ENCODE measurements at places on chromosomes 11 and 22.

GRCh38 chr11:640021-640706 lies 3.1 kb downstream of the DRD4 start:
- DNase-seq, result no peak

GRCh38 chr11:109197656-109198055 lies 224.3 kb upstream of the C11orf87 start:
- no peak for DNase-seq

DNA sequence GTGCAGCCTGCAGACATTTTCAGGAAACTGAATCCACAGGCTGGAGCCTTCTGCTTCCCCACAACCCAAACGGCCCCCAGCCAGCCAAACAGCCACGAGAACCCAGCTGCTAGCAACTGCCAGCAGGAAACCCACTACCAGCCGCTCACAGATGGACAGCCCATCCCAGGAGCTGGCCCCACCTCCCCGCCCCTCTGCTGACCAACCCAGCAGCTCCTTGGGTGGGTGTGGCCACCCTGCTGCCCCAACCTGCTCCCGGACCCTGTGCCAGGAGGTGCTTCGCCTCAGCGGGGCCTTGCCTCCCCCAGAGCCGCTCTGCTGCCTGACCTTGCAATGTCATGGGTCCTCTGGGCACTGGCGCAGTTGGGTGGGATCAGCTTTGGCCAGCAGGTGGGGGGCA lies 8.2 kb upstream of the CCDC188 start:
- DNase-seq, result no peak

- no peak for DNase-seq
Observed at GRCh38 chr11:73965764-73966121, 14.9 kb downstream of the DNAJB13 start.

DNA sequence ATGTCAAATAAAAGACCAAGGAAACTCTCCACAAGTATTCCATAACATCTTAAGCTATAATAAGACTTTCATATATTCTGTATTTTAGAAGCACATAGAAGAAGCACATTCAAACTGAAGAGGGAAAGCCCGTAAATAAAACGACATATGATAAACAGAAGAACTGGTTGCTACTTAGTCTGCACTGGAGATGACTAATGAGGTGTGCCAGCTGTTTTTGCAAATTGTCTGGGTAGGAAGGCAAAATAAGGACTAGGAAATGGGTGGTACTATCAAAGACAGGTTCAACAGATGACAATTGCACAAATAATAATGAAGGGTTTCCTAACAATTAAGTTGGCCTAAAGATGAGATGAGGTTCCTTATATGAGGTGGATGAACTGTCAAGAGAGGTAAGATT lies 593.2 kb upstream of the CCDC179 start:
- no peak for DNase-seq

DNA sequence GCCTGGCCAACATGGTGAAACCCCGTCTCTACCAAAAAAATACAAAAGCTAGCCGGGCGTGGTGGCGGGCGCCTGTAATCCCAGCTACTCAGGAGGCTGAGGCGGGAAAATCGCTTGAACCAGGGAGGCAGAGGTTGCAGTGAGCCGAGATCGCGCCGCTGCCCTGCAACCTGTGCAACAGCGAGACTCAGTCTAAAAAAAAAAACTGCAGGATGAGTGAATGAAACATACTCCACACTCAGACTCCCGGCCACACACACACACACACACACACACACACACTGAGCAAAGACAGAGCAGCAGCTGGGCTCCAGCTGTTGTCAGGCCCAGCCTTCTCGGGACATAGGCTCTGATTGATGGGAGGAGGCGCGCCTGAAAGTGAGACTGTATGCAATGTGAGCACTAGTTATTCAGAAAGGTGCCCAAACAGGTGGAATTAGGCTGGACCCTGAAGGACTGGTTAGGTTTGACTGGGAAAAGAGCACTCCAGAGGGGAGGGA lies 1.5 kb upstream of the PLEKHA7 start:
- DNase-seq, result no peak

GRCh38 chr11:57772562-57772961 lies 11.0 kb downstream of the CTNND1 start:
- no peak for DNase-seq

- DNase-seq, result no peak
Observed at GRCh38 chr11:23751280-23751679, 745.6 kb upstream of the LUZP2 start.

DNA sequence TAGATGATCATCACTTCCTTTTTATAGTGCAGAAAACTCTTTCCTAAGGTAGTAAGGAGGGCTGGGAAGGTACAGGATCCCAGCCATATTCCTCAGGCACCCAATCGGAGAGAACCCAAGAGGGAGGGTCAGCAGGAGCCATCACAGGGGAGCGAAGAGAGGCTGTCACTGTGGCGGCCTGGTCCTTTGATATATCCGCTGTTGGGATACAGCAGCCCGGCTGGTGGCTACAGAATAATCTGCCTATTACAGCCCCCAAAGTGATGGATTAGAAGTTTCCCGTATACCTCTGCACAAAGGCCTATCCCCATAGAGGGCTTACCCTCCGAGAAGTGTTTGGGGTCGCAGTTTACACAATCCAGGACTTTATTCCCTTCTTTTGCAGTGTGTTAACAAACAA lies 48.5 kb downstream of the OR4D9 start:
- no peak for DNase-seq

- no peak for DNase-seq
Observed at GRCh38 chr22:49155039-49155769, 672.5 kb downstream of the BRD1 start.

DNA sequence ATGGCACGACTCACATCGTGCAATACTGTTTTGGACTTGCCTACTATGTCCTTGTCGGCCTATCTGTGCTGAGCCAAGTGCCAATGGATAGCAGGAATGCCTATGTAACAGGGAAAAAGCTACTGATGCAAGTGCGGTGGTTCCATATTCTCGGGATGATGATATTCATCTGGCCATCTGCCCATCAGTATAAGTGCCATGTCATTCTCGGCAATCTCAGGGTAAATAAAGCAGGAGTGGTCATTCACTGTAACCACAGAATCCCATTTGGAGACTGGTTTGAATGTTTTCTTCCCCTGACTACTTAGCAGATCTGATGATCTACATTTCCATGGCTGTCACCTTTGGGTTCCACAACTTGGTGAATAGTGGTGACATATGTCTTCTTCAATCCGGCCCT lies 20.1 kb downstream of the OOSP3 start:
- no peak for DNase-seq

DNA sequence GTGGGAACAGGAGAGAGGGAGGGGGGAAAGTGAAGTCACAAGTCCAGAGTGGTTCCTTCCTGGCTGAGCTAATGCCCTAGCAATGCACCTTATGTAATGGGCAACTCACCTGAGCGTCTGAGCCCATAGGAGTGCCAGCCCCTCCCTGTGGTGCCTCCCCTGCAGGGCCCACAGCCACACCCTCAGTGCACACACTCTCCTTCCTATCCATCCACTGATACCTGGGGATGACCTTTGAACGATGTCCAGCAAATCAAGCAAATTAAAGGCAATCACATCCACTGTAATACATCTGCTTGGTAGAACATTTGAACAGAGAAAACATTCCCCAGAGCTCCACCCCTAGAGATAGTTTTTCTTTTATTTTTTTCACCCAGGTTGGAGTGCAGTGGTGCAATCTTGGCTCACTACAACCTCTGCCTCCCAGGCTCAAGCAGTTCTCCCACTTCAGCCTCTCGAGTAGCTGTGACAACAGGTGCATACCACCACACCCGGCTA lies 19.6 kb upstream of the MICAL2 start:
- DNase-seq, result no peak

DNA sequence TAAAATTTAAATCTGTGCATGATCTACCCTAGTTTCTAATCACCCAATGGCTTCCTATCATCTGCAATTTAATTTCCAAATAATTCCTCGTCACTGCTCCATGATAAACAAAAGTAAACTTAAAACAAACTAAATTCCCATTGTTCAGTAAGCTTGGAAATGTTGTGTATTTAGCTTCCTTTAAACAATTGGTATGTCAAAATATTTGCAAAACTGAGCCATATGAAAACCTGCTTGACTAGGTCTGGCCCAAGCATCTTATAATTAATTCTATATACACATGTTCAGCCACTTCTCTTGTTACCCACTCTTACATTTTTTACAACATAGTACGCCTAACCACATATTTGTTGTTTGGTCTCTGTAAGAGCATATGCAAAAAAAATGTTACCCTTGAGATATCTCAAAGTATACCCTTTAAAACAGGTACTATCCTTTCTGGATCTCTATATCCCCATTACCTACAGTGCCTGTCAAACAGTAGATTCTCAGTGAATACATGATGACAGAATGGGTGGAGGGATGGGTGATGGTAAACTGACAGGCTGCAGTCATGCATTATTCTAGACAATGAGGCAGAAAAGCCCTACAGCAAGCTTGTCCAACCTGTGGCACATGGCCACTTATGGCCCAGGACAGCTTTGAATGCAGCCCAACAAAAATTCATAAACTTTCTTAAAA lies 1277.9 kb upstream of the TENM4 start:
- DNase-seq, result no peak

DNA sequence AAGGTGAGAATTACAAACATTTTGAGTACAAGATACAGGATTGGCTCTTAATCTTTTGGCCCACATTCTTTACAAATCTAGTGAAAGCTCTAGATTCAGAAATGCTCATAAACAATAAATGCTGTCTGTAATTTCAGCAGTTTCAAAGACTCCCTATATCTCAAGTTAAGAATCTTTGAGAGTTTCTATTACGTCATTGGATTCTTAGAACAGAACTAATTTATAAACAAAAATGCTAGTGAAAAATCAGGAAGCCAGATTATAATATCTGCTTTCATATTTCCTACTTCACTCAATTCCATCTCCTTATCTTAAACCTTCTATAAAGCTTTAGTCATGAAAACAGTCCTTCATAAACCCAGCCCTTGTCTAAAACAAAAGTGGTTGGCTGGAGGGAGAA lies 32.1 kb downstream of the CTSC start:
- no peak for DNase-seq

DNA sequence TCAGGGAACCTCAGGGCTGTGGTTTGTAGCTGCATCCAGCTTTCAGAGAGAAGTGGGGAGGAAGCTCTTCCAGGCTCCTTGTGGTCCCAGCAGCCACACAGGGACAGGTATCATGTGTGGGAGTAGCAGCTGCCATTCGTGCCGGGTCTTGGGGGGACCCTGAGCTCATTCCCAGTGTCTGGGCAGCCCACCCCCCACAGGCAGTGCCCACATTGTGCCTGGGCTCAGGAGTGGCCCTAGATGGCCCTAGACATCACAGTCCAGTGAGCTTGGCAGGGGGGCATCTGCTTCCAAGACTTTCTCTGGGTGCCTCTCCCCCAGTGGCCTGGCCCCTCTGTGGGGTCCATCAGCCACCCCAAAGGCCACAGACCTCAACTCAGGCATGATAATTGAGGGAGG lies 619.7 kb downstream of the BRD1 start:
- DNase-seq, result no peak

- no peak for DNase-seq
Observed at GRCh38 chr11:122304306-122304705, 188.3 kb upstream of the BLID start.

- DNase-seq, result no peak
Observed at GRCh38 chr11:62897311-62897710, 16.6 kb downstream of the SLC3A2 start.

GRCh38 chr11:2577991-2578928 lies 121.5 kb downstream of the KCNQ1OT1 start:
- no peak for DNase-seq

GRCh38 chr11:17013548-17014320 lies 480 bp downstream of the PLEKHA7 start:
- peak; percentile 9 for DNase-seq

DNA sequence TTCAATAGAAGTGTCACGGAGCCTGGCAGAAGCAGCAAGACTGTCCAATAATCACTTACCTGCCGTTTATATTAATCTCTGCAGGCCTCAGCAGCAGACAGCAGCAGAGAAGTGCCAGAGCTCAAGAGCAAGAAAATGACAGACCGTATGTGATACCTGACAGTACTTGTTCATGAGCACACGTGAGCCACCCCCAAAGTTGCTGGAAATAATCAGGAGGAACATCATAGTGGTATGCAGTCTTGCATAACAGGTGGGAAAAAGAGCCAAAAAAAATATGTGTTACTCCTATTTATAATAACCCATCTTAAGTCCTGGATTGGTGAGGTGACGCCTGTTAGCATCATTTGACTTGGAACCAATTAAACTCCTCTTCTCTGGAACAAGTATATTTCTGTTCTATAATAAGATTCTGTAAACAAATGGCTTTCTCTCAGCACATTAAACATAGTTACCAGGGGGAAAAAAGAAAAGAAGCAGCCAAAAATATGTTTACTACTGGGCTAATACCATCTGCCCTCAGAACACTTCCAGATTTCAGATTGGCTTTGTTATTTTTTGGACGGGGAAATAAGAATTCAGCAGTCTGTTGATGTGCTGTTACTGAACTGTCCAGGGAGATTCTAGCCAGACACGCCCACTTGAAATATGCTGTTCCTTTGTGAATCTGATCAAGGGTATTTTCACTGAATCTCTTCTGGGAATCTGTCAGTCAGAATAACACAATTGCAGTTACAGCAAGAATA lies 7.9 kb upstream of the SLN start:
- DNase-seq, result no peak

GRCh38 chr22:46763051-46763705 lies 728 bp downstream of the TBC1D22A start:
- DNase-seq, result no peak

DNA sequence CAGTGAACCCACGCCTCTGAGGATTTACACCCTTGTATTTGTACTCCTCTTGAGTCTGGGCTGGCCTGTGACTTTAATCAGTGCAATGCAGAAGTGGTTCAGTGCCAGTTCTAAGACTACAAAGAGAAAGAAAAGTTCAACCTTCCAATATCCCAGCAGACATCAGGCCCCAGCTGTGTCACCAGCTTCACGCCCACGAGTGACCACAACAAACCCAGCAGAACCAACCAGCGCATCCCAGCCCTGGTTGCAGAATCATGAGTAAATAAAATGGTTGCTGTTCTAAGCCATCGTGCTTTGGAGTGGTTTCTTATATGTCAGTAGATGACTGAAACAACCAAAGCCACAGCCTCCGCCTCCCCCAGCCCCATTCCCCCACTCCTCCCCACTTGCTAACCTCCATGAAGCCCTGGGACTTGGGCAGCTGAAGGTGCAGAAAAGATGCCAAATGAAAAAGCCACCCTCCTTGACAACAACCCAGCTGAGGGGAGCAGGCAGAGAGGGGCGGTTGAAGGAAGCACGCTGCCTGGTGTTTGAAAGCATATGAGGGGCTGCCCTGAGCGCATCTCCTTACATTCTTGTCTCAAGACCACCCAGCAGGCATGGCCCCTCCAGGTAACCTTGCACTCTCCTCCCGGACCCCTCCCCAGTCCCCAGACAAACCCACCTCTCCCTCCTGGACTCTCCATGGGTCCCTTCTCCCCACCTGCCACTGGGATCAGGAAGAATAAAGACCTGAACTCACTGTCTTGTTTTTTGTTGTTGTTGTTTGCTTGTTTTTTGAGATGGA lies 20.9 kb downstream of the TSKU start:
- DNase-seq, result no peak

GRCh38 chr11:12769834-12770345 lies 95.7 kb downstream of the TEAD1 start:
- DNase-seq, result no peak

DNA sequence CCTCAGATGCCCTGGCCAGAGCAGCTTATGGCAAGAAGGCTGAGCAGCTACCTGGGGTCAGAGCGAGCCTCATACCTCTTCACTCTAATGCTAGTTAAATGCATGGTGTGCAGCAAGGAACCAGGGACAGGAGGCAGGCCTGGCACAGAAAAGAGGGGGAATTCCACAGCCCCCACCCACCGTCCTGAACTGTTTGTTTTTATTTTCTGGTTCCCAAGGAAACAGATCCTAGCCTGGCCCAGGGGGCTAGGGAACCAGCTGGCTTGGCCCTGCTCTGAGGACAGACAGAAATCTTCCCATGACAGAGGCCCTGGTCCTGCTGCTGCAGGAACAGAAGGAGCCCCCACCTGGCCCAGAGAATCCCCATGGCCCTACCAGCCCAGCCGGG lies 40.4 kb downstream of the SLCO2B1 start:
- DNase-seq, result no peak

Measured in activated T-helper 9 cell treated with anti-CD3 and anti-CD28 coated beads, Interleukin-2, amount 50 U/mL, for 16 hours (primary cell).